Immature natural killer cell (primary cell): ENCODE measurements at places on chromosomes 1 and 21. TPM values are rescaled to one million over a fixed set of nuclear protein-coding genes. Genes with fewer than 3 reads are reported as not detected.

Gene OR2T29
- polyA plus RNA-seq = not detected

Gene MANEAL
- polyA plus RNA-seq = 2.2 TPM

Gene S100A7A
- polyA plus RNA-seq = not detected

Gene SYCP1
- not detected for polyA plus RNA-seq

Gene SPATA1
- not detected for polyA plus RNA-seq

Gene ADPRS
- 15.7 TPM for polyA plus RNA-seq

Gene ACTL8
- polyA plus RNA-seq = not detected

Gene CATSPERE
- not detected for polyA plus RNA-seq

Gene GBP4
- 53.1 TPM for polyA plus RNA-seq

Gene JAM2
- not detected for polyA plus RNA-seq

Gene FCRL1
- 0.41 TPM for polyA plus RNA-seq

Gene EPHB2
- not detected for polyA plus RNA-seq

Gene MIXL1
- not detected for polyA plus RNA-seq
